Activated naive CD8-positive, alpha-beta T cell treated with anti-CD3 and anti-CD28 coated beads, Interleukin-2, amount 50 U/mL, for 16 hours (primary cell): ENCODE measurements at places on chromosomes 2 and 18.

DNA sequence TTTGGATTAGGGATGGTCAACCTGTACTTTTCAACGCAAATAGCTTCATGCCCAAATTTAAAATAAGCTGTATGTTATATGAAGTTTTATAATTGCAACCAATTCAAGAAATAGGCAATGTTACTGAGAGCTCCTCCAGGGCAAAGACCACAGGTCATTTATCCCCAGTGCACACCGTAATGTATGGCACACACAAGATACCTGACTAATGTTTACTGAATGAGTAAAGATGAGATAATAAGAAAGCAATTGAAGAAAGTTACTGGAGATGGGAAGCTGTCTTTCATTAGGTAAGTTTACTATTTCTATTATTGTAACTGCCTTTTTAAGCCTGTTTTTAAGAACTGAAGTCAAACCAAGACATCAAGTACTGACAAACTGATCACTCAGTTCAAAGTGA lies 184.5 kb upstream of the VRK2 start:
- DNase-seq, result no peak

- DNase-seq, result no peak
These were observed 530.0 kb downstream of the BCL11A start for GRCh38 chr2:60023256-60023985.

GRCh38 chr18:48460929-48461583 lies 51.9 kb upstream of the ZBTB7C start:
- DNase-seq, result no peak

GRCh38 chr2:165795011-165795410 lies 964 bp upstream of the GALNT3 start:
- no peak for DNase-seq

DNA sequence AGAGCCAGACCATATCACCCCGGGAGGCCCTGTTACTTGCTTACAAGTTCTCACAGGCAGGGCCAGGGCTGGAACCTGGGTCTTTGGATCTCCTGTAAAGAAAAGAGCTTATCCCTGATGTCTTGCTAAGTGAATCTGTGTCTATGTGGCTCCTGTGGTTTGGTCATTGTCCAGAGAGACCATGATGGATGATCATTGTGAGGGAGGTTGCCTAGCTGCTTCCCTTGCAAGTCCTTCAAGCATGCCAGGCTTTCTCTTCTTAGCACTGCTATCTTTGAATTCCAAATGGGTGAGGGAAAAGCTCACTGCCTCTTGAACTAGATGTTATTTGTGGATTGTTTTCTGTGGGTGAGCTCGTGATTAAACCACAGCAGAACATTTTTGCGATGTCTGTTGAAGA lies 151.6 kb downstream of the FSHR start:
- DNase-seq, result no peak

- no peak for DNase-seq
These were observed 578 bp upstream of the ACKR3 start for GRCh38 chr2:236568922-236569572.

DNA sequence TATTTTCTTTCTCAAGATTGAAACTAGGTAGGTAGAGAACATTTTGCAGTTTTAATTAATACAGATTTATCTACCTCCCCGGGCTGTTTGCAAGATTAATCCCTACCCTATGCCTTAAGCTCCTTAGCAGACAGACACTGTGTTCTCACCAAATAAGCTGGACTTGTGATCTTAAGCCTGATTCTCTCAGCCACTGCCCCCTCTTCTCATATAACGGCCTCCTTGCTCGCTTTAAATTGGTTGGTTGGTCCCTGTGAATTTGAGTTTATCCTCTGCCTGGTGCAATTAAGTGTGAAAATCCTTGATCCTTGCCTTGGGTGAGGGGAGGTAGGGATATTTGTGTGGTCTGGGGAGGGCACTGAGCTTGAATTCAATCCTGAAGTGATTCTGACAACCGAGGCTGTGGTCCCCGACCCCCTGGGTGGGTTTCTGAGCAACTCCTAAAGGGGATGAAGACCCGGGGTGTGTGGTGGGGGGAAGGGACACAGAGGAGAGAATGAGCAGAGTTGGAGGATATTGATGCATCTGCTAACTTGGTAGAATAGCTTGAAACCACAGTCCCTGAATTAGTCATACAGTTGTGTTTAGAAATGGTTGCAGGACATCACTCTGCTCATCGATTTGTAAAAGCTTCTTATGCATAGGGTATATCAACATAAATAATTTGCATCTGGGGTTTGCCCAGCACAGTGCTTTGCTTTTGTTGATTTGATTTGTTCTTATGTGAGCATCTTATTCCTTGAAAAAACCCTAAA lies 36.9 kb upstream of the NCKAP5 start:
- no peak for DNase-seq

DNA sequence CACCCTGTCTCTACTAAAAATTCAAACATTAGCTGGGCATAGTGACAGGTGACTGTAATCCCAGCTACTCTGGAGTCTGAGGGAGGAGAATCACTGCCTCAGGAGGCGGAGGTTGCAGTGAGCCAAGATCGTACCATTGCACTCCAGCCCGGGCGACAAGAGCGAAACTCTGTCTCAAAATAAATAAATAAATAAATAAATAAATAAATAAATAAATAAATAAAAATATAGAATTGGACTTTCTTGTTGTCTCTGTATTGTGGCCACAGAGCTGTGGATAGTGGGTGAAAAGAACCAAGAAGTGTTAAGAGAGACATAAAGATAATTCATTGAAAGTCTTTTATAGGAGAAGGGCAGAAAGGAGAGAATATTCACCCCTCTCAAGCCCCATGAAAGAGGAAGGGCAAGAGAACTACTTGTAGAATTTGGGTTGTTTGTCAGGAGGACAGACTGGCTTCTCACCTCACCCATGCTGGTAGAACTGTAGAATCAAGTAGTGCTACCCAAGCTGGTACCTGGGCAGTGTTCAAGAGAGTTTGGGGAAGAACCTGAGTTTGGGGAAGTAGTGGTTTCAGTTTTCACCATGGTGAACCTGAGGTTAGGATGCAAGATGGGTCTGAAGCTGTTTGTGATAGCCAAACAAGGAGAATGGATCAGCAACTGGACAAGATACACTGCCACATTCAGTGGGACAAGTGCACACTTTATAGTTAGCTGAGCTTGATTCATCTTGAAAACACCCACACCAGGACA lies 256.5 kb downstream of the CD226 start:
- no peak for DNase-seq
